ENCODE measurements at places on chromosomes 7 and 10. TPM values are rescaled to one million over a fixed set of nuclear protein-coding genes. Genes with fewer than 3 reads are reported as not detected.

DNA sequence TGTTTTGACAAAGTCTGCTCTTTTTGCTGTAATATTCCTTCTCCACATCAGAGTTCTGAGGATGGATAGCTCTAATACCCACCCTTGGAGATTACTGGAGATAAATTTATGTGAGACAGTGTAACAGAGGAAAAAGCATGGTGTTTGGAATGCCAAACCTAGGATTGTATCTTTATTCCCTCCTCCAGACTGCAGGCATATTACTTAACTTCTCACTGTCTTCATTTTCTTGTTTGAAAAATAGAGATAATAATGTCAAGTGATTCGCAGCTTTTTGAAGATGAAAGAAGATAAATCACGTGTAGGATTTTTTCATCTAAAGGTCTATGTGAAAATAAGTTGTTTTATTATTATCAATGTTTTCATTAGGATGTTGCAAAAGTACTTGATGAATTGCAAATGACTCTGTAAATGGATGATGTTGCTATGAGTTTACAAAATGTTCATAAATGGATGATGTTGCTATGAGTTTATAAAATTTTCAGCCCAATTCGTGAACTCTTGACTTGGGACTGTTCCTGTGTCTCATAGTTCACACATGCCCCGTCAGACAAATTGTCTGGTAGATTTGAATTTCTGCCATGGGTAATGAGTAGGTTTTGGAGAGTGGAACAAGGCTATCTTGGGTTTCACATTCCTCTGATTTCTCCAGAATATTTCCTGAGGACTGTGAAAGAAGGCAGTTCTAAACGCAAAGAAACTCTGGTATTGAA is 113.1 kb upstream of the IGFBP3 start:
- H3K27ac ChIP-seq: no peak overlapping the region
- no peaks in the 10 kb centered on the region for H3K36me3 ChIP-seq
- no peaks in the 10 kb centered on the region for H3K4me1 ChIP-seq
- H3K27me3 ChIP-seq: no peaks in the 10 kb centered on the region
- no peak overlapping the region for H3K4me3 ChIP-seq
- DNase-seq: no peak

- no peak overlapping the region for H3K4me3 ChIP-seq
- peak; percentile 63 for DNase-seq
- no peak overlapping the region for H3K27ac ChIP-seq
- H3K36me3 ChIP-seq: no peaks in the 10 kb centered on the region
Measured at GRCh38 chr7:151759591-151760042, 117.3 kb downstream of the PRKAG2 start.

- H3K36me3 ChIP-seq: peaks cover 15% of the 10 kb centered on the region
- H3K4me1 ChIP-seq: peaks cover 19% of the 10 kb centered on the region
- peak overlapping the region; percentile 84 for H3K4me3 ChIP-seq
- peak overlapping the region; percentile 48 for H3K27ac ChIP-seq
Measured at GRCh38 chr7:143360788-143361551, 1.5 kb downstream of the FAM131B start.

- H3K4me3 ChIP-seq: no peak overlapping the region
- H3K36me3 ChIP-seq: no peaks in the 10 kb centered on the region
- peaks cover 11% of the 10 kb centered on the region for H3K4me1 ChIP-seq
Measured at GRCh38 chr10:31401287-31401686, 82.3 kb downstream of the ZEB1 start.

MMP21 gene
- total RNA-seq: not detected

SFRP4 gene
- total RNA-seq: not detected

KNDC1 gene
- 4.0 TPM for total RNA-seq
